ENCODE measurements at places on chromosomes 6 and 20.

DNA sequence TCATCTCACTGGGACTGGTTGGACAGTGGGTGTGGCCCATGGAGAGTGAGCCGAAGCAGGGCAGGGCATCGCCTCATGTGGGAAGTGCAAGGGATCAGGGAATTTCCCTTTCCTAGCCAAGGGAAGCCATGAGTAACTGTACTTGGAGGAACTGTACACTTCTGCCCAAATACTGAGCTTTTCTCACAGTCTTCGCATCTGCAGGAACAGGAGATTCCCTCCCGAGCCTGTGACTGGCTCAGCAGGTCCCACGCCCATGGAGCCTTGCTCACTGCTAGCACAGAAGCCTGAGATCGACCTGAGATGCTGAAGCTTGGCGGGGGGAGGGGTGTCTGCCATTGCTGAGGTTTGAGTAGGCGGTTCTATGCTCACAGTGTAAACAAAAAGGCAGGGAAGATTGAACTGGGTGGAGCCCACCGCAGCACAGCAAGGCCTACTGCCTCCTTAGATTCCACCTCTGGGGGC is 10.4 kb upstream of the CALHM5 start:
- DNase-seq = no peak

DNA sequence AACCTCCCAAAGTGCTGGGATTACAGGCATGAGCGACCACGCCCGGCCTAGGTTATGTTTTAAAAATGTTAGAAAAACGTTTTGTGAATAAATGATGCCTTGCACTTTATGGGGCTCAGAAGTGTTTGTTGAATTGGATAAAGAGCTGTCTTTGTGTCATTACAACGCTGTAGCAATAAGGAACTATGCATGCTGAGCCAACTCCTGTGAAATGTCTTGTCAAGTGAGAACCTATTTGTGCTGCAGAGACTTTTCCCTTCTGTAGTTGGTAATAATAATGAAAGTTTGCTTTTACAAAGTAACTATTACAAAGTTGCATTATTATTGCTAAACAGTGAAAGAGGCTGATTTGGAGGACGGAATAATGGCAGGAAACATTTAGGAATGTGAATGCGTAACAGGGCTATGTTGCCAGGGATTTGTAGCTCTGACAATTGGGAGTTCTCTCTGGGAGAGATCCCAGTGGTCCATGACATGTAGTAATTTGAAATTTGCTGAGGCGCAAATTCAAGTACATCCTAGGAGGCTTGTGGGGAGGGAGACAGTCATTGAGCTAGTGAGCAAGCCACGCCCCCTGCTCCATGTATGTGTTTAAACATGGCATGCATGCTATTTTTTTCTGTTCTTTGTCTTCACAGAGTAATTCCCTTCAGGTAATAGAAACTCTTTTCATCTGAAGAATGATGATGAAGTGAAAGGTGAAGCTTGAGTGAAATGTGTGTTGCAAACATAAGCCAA is 16.8 kb upstream of the BICRAL start:
- no peak for DNase-seq

- no peak for DNase-seq
Observed at GRCh38 chr6:122200440-122200839, 199.0 kb upstream of the HSF2 start.

GRCh38 chr6:154276810-154277628 is 79.6 kb downstream of the IPCEF1 start:
- DNase-seq = no peak

DNA sequence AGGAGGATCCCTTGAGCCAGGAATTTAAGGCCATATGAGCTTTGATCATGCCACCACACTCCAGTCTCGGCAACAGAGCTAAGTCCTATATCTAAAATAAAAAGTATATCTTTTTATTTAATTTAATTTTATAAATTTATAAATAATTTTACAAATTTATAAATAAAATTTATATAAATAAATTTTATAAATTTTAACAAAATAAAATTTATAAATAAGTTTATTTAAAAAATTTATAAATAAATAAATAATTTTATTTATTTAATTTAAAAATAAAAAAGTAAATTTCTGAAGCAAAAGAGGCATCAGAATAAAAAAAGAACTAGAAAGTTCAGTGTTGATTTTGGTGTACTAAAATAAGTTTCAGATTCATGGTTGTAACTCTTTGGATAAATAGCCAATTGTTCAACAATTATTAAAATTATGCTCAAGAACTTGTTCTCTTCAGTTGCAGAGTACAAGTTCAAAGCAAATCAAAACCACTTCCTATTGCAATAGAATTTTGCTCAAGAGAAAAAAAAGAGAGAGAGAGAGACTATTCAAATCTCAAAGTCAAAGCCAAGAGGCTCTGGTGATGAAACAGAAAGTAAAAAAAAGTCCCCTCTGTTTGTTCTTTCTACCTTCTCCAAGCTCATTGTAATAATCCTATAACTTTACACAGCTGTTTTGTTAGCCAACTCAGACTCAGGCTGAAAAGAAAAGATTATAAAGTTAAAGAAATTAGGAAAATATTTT is 547.5 kb upstream of the ADGRB3 start:
- DNase-seq = no peak

DNA sequence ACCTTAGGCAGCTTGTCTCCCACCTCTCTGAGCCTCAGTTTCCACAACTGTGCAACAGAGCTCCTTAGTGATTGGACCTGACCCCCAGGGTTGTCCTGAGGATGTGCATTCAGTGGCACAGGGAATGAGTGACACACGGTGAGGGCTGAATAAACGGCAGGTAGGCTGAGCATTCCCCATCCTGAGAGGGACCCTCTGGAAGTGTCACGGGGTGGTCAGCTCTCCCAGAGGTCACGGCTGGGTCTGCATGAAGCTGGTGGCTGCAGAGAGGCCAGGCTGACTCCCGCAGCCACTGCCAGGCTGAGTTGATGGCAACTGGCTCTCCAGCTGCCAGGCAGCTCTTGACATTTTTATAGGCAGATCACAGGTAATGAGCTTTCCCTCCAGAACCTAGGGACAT is 42.5 kb downstream of the CD40 start:
- no peak for DNase-seq

- no peak for DNase-seq
Observed at GRCh38 chr20:18978311-18978710, 164.7 kb downstream of the SCP2D1 start.

GRCh38 chr6:107539409-107539808 is 49.5 kb downstream of the SOBP start:
- no peak for DNase-seq

DNA sequence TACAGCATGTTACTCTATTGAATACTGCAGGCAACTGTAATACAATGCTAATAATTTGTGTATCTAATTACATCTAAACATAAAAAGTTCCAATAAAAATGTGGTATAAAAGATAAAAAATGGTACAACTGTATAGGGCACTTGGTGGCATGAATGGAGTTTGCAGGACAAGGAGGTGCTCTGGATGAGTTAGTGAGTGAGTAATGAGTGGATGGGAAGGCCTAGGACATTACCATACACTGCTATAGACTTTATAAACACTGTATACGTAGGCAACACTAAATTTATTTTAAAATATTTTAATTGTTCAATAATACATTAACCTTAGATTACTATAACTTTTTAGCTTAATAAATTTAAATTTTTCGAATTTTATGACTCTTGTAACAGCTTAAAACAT is 579.6 kb upstream of the MAN1A1 start:
- DNase-seq = no peak

GRCh38 chr20:3051385-3052019 is 5.7 kb downstream of the MRPS26 start:
- DNase-seq = no peak
